ENCODE measurements at places on chromosomes 12 and 14. TPM values are rescaled to one million over a fixed set of nuclear protein-coding genes. Genes with fewer than 3 reads are reported as not detected.
A peak's percentile ranks its signal among the peaks of the same experiment; 100 is the strongest.

DNA sequence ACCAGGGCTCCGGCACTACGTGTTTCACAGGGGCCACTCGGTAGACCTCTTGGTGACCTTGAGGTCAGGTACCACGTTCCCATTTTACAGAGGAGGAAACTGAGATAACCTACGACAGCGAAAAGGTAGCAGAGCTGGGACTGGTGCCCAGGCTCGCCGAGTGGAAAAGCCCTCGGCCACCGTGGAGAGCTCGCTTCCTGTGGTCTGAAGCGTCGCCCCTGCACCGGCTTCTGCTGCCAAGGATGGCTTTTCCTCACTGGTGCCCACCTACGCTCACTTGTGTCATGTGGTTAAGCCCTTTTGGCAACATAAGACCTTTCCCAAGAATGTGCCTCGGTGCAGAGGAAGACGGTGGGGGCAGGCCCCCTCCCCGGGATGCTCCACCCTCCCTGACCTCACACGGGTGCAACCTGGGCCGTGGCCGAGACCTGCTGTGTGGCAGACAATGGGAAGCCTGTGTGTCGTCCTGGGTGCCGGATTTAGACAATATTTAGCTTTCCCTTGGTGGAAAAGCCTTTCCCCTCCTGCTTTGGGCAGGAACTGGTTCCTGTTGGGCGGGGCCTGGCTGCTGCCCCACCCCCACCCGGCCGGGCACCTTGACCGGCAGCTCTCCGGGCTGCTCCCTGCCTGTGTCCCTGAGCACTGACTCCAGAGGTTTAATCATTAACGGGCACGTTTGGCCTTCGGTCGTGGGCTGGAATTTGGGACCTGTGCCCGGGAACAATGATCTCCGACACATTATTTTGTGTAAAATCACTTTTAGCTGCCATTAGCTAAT, 32.4 kb upstream of the PPP1R13B start:
- peak; percentile 71 for DNase-seq

- DNase-seq, result no peak
These were observed 1.8 kb downstream of the MARCHF9 start for GRCh38 chr12:57756406-57757341.

- no peak for DNase-seq
These were observed 6.6 kb upstream of the ADGRD1 start for GRCh38 chr12:130947028-130947613.

- DNase-seq, result no peak
These were observed 62.4 kb upstream of the ACSS3 start for GRCh38 chr12:81015510-81015909.

GRCh38 chr14:81454572-81455218, 54.6 kb upstream of the STON2 start:
- no peak for DNase-seq

- DNase-seq, result no peak
These were observed 93.5 kb upstream of the MED13L start for GRCh38 chr12:116370886-116371580.

DNA sequence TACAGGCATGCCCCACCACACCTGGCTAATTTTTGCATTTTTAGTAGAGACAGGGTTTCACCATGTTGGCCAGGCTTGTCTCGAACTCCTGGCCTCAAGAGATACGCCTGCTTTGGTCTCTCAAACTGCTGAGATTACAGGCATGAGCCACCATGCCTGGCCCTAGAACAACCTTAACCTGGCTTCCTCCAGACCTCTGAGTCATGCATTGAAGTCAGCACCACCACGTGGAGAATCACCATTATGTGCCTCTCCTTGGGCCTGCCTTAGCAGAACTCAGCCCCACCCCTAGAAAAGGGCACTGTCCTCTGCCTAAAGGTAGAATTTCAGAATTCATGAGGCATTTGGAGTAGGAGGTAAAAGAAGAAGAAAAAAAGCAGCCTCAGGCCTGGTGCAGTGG, 49.0 kb downstream of the LIMA1 start:
- DNase-seq, result no peak

- no peak for DNase-seq
These were observed 2.4 kb downstream of the VPS37B start for GRCh38 chr12:122893208-122894153.

GRCh38 chr12:12717586-12718380, 615 bp downstream of the CDKN1B start:
- no peak for DNase-seq

DNA sequence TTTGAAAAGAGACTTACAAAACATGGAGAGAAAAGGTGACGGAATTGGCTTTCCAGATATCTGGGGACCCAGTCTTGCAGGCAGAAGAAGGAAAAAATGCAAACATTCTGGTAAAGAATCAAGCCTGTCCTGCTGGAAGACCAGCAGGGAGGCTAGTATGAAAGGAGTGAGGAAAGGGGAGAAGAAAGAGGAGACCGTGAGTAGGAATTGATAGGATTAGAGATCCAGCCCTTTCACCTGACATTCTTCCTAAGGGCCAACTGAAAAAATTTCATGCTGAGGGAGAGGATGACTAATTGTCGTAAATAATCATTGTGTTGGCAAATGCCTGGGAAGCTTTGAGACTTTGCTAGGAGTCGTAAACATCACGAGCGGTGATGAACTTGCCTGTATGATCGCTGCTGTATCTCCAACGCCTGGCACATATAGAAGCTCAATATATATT, 12.1 kb downstream of the BHLHE41 start:
- DNase-seq, result no peak

- no peak for DNase-seq
These were observed 387.9 kb downstream of the DAD1 start for GRCh38 chr14:22200977-22201605.

DNA sequence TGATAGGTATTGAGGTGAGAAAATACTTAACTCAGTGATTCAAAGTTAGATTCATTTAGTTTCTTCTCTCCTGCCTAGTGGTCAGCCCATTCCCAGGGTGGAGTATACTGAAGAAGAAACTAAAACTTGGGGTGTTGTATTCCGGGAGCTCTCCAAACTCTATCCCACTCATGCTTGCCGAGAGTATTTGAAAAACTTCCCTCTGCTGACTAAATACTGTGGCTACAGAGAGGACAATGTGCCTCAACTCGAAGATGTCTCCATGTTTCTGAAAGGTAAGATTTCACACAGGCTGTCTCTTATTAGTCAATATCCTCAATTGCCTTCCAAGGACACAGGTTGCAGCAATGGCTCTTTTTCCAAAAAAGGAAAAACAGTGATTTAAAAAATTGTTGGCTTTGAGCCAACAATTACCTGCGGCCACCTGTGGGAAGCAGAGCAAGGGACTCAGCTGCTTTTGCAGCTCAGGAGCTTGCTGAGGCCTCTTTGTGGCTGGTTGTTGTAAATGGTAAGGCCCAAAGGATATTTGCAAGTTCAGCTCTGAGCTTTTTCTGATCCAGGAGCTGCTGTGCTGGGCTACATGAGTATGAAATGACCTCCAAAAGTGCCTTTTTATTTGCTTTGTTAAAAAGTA, 33.9 kb downstream of the TPH2 start:
- no peak for DNase-seq

DNA sequence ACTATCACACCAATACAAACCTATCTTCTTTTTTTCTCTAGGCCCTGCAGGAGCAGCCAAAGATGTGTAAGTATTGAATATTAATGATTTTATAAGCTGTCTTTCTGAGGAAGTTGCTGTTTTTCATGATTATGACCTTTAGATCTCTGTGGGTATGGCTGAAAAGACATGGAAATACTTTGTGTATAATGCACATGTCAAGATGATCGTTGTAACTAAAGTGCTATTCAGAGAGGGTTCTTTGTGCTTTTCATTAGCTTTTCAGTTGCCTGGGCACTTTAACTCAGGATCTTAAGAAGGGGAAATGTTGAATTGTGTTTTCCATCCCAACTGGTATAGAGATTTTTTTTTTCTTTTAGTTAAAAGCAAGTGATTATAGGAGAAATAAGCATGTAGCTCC, 18.1 kb downstream of the C12orf75 start:
- no peak for DNase-seq

Gene KLHL33
- polyA plus RNA-seq, result 0.30 TPM

Gene PLEKHG7
- polyA plus RNA-seq, result 0.61 TPM

Gene BICDL1
- polyA plus RNA-seq, result 39.4 TPM
